Left renal pelvis (tissue), 4 donors: ENCODE measurements at places on chromosomes 7 and 10. TPM values are rescaled to one million over a fixed set of nuclear protein-coding genes. Genes with fewer than 3 reads are reported as not detected.

DNA sequence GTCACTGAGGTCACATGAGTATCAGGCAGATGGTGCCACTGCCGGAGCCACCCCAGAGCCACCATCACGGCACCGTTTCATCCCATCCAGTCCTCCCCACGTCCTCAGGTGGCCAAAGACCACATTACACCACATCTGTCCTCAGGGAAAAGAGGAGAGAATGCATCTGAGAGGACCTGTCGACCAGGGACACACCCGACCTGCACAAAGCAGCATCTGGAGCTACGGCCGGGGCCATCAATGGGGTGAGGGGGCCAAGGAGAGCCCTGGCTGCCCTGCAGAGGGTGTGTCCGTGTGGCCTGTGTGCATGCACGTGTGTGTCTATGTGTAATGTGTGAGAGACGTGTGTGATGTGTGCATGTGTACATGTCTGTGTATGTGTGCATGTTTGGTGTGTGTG, 480.6 kb downstream of the DNAJB6 start:
- no peak for DNase-seq

The LRRC18 gene
- 0.19 TPM for polyA plus RNA-seq

The SUN3 gene
- polyA plus RNA-seq = 0.12 TPM

DNA sequence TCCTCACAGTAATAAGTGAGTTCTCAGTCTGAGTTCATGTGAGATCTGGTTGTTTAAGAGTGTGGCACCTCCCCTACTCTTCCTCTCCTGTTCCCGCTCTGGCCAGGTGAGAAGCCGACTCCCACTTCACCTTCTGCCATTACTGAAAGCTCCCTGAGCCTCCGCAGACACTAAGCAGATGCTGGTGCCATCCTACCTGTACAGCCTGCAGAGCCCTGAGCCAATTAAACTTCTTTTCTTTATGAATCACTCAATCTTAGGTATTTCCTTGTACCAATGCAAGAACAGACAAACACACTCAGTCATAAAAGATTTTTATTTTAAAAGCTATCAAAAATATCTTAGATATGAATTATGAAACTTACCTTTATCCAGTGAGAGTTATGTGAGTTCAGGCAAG, 39.5 kb upstream of the PFKP start:
- DNase-seq = no peak

The FZD1 gene
- 56.8 TPM for polyA plus RNA-seq

- DNase-seq = no peak
Observed at GRCh38 chr10:124224331-124225028, 131.1 kb upstream of the CHST15 start.

DNA sequence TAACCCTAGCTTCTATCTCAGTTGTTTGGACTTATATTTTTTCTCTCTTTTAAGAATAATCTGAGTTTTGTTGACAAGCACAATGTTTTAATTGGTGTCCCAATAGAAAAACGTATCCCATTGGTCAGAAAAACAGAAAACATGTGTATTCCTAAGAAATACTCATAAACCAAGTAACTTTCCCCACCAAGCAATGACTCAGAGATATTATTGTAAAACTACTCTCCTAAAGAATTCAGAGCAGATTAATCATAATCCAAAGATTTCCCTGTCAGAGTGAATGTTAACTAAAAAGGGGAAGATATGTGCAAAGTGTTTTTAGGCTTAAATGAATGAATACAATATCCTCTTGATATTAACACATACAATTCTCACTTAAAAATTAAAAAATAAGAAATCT, 29.4 kb upstream of the MBL2 start:
- DNase-seq = no peak

DNA sequence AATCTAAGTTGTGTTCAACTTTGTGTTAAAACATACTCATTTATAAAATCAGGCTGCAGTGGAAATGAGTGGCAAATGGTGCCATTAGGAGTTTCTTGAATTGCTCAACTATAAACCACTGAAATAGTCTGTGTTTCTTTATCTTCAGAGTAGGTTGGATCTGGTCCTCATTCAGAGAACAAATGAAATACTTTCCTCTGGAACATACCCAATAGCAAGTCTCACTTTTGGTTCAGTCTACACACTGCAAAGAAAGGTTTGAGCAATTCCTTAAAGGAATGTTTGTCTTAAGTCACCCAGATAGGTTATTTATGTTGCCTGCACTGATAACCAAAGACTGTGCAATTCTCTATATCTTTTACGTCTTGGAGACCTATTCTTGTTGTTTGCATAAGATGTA, 62.5 kb downstream of the ABCB4 start:
- DNase-seq = no peak

The HTRA1 gene
- polyA plus RNA-seq = 181 TPM

- no peak for DNase-seq
Observed at GRCh38 chr7:147245274-147245673, 1128.7 kb downstream of the CNTNAP2 start.

The MRPL43 gene
- polyA plus RNA-seq = 116 TPM

DNA sequence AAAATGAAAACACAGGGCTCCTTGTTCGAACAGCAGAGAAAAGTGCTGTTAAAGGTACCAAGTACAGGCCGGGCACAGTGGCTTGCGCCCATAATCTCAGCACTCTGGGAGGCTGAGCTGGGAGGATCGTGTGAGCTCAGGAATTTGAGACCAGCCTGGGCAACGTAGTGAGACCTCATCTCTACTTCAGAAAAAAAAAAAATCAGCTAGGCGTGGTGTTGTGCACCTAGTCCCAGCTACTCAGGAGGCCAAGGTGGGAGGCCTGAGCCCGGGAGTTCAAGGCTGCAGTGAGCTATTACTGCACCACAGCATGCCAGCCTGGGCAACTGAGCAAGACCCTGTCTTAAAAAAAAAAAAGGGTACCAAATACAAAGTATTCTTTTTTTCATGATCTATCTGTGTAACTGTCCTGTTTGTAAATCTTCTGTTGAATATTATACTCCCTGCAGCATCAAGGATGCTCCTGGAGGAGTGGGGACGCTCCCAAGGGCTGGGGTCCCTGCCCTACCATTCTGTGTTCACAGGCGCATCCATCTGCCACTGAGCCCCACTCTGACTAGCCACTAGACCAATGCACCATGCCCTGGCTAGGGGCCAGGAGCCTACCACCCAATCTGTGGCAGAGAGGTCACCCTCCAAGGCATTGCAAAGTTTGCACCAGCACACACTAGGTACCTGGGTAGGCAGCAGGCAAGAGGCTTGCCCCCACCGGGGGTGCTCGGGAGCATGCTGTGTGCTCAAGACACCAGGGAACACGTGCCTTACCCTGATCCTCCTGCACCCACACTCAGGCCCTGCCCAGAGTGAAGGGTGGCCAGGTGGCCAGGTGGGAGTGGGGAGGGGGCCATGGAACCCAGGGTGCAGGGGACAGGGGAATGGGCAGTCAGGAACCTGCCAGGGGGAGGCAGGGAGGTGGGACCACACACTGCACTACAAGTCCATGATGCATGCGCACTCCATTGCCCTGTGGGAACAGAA, 67.3 kb upstream of the KMT2C start:
- DNase-seq = no peak

The SYT15B gene
- 2.7 TPM for polyA plus RNA-seq

GRCh38 chr10:60914690-60915141, 29.3 kb downstream of the RHOBTB1 start:
- no peak for DNase-seq

DNA sequence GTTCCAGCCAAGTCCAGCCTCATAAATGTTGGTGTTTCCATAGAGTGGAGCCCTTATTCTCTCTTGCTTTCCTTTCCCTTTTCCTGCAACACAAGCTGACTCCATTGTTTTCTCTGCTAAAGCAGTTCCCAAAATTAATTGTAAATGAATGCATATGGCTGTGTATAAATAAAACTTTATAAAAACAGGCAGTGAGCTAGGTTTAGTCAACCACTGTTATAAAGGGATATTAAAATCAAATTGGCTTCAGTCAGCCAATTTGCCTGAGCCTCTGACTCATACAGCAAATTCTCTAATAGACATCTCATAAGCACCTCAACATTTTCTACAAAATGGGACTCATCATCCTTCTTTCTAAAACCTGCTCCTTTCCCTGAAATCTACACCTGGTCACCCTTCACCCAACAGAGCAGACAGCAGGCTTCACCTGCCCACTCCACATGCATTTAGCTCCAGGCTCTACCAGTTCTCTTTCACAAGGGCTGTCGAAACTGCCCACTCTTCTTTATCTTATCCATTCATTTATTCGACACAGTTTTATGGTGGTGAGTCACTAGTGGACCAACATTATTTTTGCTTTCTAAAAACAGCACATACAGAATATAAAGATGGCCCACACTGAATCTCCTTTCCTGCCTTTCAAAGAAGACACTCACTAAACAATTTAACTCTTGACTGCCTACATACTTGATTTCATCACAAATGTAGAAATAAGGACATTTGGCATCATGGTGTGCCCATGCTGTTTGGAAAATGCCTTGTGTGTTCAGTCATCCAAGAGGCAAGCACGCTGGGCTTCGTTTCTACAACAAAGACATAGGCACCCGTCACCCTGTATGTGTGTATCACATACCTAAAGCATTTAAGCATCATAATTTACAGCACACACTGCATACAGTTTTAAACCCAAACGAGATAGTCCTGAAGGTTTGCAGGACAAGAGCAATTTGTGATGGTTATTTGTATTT, 74.6 kb upstream of the C7orf33 start:
- no peak for DNase-seq

DNA sequence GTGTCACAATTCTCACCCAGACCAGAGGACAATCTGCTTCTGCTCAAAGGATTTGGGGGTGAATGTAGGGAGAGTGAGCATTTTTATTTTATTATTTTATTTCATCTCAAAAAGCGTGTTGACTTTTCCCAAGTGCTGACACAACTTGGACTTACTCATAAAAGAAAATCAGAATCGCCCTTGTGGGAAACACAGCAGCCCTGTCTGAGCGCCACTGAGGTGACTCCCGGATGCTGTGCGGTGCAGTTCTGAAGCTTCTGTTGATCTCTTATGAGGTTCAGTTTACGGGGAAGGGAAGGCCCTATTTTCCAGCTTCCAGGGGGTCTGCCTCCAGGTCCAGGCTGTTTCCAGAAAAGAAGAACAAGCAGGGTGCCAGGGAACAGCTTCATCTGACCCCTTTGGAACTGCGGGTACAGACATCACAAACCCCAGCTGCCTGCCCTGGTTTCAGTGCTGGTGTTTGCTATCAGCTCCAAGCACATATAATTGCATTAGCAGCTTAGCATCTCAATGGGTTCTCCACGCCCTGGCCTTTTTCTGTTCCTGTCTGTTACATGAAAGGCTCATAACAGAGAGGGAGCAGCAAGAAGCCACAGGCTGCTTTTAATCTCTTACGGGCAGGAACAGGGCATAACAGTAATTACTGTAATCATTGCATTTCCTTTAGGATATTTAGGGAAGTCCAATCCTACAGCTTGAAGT, 52.4 kb downstream of the PARP12 start:
- no peak for DNase-seq

GRCh38 chr7:78970440-78970916, 483.0 kb downstream of the MAGI2 start:
- DNase-seq = no peak

DNA sequence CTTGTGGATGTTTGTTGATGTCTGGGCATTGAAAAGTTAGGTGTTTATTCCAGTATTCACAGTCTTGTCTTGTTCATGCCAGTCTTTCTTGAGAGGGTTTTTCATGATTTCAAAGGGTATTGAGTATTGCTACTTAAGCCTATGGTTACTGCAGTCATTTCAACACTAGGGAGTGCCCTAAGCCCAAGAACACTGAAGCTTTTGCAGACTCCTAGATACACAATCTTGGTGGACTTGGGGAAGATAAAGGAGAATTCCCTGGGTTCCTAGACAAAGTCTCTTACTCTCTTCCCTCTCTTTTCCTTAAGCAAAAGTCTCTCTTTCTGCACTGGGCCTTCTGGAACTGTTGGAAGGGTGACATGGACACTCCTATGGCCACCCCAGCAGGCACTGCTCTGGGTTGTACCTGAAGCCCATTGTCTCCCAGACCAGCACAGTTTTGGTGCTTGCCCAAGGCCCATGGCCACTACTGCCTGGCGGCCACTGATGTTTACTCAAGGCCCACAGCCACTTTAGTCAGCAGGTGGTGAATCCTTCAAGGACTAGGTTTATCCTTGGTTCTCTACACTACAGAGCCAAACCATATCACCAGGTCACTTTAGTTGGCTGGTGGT, 24.9 kb downstream of the SAMD9 start:
- no peak for DNase-seq

DNA sequence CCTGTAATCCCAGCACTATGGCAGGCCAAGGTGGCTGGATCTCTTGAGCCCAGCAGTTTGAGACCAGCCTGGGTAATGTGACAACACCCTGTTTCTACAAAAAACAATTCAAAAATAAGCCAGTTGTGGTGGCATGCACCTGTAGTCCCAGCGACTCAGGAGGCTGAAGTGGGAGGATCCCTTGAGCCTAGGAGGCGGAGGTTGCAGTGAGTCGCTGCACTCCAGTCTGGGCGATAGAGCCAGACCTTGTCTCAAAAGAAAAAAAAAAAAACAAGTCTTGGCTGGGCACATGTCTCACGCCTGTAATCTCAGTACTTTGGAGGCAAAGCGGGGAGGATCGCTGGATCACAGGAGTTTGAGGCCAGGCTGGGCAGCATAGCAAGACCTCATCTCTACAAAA, 74.6 kb upstream of the PDSS1 start:
- DNase-seq = no peak

The MRLN gene
- not detected for polyA plus RNA-seq

GRCh38 chr7:123120286-123120685, 79.5 kb downstream of the SLC13A1 start:
- DNase-seq = no peak

GRCh38 chr10:61931620-61932332, 30.3 kb downstream of the ARID5B start:
- DNase-seq = no peak

DNA sequence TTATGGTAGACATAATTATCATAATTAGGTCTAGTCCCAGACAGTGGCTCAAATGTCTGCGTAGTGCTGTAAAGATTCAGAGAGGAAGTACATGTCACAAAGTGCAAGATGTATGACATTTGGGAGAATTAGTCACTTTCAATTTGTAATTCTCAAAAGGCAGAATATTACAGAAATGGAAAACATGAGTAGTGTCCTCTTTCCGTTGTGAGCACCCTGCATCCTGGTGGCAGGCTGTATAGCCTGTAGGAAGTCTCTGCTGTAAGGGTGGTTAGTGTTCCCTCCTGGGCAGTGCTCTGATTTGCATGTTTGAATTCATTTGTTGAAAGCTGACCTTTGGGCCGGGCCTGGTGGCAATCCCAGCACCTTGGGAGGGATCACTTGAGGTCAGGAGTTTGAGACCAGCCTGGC, 17.0 kb downstream of the CDK14 start:
- DNase-seq = no peak

DNA sequence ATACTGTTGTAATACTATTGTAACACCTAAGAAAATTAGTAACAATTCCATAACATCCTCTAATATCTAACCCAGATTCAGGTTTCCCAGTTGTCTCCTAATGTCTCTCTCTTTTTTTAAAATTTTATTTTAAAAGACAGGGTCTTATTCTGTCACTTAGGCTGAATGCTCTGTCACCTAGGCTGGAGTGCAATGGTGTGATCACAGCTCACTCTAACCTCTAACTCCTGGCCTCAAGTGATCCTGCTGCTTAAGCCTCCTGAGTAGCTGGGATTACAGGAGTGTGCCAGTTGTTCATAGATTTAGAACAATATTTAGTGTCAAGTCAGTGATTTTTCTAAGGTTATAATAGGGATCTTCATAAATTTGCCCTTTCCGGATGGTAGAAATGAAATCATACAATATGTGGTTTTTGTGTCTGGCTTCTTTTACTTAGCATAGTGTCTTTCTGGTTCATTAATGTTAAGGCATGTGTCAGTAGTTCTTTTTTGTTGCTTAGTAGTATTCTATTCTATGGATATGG, 14.7 kb downstream of the RALA start:
- DNase-seq = no peak

GRCh38 chr7:144812379-144813283, 23.2 kb downstream of the TPK1 start:
- no peak for DNase-seq

GRCh38 chr7:50587737-50588136, 22.5 kb upstream of the DDC start:
- DNase-seq = no peak

The MNX1 gene
- polyA plus RNA-seq = 0.32 TPM
